ENCODE measurements at places on chromosomes 1 and 21. TPM values are rescaled to one million over a fixed set of nuclear protein-coding genes. Genes with fewer than 3 reads are reported as not detected.

The ADPRS gene
- 49.6 TPM for total RNA-seq

The DNAJC6 gene
- total RNA-seq, result 6.9 TPM

GRCh38 chr1:204589409-204590038 lies 73.3 kb downstream of the MDM4 start:
- peaks cover 1% of the 10 kb centered on the region for H3K4me1 ChIP-seq
- no peak overlapping the region for H3K4me3 ChIP-seq
- no peaks in the 10 kb centered on the region for H3K36me3 ChIP-seq
- DNase-seq, result no peak
- no peaks in the 10 kb centered on the region for H3K27me3 ChIP-seq

GRCh38 chr1:24506691-24507381 lies 4.2 kb downstream of the RCAN3 start:
- no peak overlapping the region for H3K4me3 ChIP-seq
- DNase-seq, result no peak
- H3K27ac ChIP-seq, result no peak overlapping the region
- no peaks in the 10 kb centered on the region for H3K36me3 ChIP-seq

GRCh38 chr1:147723691-147724323 lies 36.6 kb downstream of the GJA5 start:
- no peaks in the 10 kb centered on the region for H3K4me1 ChIP-seq
- no peak for DNase-seq
- H3K27me3 ChIP-seq, result no peaks in the 10 kb centered on the region
- H3K36me3 ChIP-seq, result no peaks in the 10 kb centered on the region
- H3K27ac ChIP-seq, result no peak overlapping the region

The FAF1 gene
- 54.2 TPM for total RNA-seq

The GJA9 gene
- total RNA-seq, result not detected

- peak overlapping the region; percentile 50 for H3K27ac ChIP-seq
- H3K4me3 ChIP-seq, result no peak overlapping the region
These were observed 15.1 kb downstream of the FOXJ3 start for GRCh38 chr1:42319871-42320484.

DNA sequence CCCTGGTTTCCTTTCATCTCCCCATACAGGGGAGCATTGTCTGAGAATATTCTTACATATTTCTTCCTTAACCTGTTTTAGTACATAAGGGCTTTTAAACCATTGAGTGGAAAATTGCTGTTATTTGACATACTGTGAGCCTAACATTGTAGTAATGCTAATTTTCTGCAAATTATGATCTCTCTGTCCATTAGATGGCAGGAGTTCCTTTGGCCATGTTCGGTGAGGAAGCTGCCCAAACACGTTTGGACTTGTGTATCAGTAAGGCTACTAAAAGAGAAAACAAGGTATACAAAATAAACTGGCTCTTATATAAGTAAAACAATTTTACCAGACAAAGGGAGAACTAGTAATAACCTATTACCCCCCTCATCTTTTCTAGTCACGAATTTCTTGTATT lies 29.2 kb downstream of the CDC7 start:
- H3K27me3 ChIP-seq, result no peaks in the 10 kb centered on the region
- H3K27ac ChIP-seq, result no peak overlapping the region
- H3K36me3 ChIP-seq, result no peaks in the 10 kb centered on the region
